Activated CD4-positive, alpha-beta T cell treated with anti-CD3 and anti-CD28 coated beads, Interleukin-2, amount 50 U/mL, for 16 hours (primary cell): ENCODE measurements at places on chromosomes 12 and 14.

DNA sequence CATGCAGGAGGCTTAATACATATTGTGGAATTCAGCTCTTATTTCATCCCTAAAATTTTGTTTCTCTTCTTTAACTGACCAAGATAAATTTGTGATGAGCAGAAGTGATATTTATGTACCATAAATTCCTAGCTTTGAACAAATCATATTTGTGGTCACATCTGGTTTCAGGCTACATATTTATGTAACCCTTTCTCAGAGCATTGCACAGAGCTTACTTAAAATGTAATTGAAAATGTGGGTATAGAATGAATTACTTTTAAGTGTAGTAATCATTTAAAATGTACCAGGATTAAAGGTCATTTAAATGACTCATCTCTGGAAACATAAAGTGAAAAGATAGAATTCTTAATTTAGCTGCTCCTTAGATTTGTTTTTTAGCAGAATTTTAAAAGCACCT is 129.9 kb upstream of the FRMD6 start:
- no peak for DNase-seq

- DNase-seq: peak; percentile 70
Observed at GRCh38 chr12:94263011-94263811, 114.8 kb downstream of the PLXNC1 start.

- no peak for DNase-seq
Observed at GRCh38 chr14:90467501-90467900, 70.7 kb downstream of the CALM1 start.

DNA sequence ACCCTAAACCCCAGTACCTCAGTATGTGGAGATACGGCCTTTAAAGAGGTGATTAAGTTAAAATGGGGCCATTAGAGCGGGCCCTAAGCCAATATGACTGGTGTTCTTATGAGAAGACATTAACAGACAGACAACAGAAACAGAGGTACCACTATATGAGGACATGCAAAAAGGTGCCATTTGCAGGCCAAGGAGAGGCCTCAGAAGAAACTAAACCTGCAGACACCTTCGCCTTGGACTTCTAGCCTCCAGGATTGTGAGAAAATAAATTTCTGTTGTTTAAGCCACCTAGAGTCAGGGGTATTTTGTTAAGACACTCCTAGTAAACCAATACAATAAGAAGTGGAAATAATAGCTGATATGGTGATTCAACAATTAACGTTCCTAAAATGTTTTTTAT is 32.6 kb downstream of the PTPRB start:
- no peak for DNase-seq

DNA sequence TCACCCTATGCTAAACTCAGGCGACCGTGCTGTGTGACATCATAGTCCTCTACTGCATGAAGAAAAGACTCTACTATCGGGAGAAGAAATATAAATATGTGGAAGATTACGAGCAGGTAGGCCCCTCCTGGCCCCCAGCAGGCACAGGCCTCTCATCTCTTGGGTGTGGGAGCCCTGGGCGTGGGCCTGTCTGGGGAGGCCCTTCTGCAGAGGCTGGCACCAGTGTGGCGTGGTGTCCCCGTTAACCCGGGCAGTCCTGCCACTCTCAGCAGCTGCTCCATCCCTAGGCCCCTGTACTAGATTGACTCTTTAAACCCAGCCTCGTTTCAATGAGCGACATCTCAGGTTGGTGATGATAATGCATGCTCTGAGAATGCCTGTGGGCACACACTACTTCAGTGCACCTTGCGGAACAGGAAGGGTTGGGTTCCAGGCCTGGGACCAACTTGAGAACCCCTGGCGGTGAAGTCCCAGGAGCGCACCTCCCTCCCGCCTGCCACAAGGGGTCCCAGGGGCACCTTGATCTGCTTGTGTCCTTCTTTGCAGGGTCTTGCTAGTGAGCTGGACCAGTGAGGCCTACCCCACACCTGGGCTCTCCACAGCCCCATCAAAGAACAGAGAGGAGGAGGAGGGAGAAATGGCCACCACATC is 23.2 kb downstream of the P2RX4 start:
- no peak for DNase-seq

DNA sequence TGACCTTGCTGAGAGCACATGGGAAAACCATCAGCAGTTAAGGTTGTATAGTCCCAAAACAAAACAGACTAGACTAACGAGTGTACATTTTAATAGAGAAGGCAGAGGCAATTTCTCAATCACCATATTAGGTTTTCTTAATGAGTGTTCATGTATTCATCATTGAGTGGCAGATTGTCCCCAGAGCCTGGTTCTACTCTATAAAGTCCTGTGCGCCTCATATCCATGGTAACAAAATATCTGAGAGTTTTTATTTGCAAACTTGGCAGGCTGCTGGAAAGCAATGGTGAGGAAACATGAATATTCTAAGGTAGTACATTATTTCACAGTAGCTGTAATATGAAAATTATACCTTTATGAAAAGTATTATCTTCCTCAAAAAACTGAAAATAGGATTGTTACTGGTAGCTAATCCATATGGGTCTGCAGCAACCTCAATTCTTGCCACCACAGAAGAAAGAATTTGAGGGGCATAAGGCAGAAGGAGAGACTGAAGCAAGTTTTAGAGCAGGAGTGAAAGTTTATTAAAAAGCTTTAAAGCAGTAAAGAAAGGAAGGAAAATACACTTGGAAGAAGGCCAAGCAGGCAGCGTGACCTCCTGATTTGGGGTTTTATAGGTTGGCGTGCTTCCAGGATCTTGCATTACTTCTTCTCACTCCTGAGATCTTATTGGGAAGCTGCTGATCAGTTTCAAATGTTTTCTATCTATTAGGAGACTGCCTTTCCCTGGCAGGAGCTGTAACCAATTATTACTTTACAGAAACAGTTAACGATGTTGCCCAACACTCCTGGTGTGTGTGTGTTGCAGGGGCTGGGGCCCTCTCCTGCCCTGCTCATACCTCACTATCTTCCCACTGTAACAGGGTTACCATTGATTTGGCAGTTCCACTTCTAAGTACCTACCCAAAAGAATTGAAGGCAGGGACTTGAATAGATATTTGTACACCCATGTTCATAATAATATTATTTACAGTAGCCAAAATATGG is 154.0 kb upstream of the NUDT4 start:
- no peak for DNase-seq

DNA sequence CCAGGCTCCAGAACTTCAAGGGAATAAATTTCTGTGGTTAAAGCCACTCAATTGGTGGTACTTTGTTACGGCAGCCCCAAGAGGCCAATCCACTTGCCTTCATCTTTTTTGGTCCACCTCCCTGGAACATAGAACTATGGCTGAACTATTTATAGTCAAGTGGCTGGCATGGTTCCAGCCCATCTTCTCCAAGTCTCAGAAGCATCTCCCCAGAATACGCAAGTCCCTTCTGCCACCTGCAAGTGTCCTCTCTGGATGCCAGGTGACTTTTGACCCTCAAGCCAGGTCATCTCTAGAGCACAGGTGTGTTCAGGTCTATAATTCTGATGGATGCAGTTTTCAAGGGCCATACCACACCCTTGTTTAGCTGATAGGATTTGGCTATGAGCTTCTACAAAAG is 371.5 kb downstream of the AACS start:
- DNase-seq: no peak

GRCh38 chr12:12032851-12033797 is 37.6 kb upstream of the BCL2L14 start:
- DNase-seq: peak; percentile 81

DNA sequence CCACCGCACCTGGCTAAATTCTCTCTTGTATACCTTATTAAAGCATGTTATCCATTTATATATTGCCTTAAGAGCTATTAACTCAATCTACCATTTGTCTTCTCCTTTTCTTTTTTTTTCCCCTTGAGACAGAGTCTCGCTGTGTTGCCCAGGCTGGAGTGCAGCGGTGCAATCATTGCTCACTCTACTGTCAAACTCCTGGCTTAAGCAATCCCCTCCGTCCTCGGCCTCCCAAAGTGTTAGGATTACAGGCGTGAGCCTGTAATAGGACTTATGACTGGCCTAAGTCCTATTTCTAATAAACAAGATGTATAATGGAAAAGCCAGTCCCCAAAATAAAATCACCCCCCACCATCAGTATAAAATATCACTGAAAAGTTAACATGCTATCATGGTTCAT is 14.4 kb downstream of the SNX6 start:
- DNase-seq: no peak

DNA sequence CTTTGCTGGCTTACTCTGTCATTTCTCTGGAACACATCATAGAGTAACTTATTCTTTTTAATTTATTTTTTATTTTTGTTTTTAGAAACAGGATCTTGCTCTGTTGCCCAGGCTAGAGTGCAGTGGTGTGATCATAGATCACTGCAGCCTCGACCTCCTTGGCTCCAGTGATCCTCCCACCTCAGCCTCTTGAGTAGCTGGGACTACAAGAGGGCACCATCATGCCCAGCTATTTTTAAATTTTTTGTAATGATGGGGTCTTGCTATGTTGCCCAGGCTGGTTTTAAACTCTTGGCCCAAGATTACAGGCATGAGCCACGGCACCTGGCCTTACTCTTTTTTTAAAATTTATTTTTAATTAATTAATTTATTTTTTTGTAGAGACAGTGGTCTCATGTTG is 32.2 kb upstream of the RD3L start:
- DNase-seq: no peak

DNA sequence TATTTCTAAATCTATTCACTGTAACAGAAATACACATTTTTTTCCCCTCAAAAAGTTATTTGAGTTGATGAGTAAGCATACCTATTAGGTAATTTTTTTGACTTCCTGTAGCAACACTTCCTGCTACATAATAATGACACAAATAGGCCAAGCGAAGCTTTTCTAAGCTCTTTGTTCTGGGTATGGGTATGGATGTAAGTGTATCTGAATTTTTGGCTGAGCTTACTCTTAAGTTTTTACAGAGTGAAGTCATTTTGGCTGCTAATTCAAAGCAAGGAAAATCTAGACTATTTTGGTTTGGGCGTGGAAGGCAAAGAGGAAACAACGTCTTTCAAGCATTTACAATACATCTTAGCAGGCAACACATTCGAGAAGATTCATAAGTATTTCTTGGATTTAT is 1206.0 kb upstream of the FLRT2 start:
- DNase-seq: no peak

GRCh38 chr14:105377555-105378182 is 20.7 kb upstream of the TEX22 start:
- DNase-seq: no peak

DNA sequence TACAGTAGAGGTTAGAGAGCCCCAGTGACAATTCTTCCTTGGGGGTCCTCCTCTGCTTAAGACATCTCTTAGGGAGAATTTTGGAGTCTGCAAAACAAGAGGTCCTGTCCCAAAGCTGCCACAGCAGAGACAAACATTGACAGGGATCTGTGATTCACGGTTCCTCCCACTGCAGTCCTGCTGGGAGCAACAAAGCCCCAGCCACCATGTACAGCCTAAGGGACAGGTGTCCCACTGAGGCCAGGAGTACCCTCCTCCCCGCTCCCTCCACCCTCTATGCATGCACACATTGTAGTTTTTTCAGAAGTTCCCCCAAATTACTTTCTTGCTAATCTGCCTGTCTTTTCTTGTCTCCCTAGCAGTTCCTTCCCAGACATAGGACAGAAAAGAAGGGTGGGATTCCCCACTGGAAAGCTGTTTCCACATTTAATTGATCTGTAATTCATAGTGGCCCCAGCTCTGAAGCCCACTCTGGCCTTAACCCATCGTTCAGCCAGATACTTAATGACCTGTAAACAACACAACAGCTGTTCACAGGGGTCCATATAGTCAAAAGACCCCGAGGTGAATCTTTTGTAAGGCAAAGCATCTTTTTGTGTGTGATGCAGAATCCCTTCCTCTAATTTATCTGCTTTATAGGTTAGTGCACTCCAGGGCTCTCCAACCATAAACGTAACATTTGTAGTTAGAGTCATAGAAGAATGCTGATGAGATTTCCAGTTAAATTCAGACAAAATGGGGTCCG is 13.9 kb upstream of the PRICKLE1 start:
- DNase-seq: no peak
